ENCODE measurements at places on chromosomes 4 and X.

GRCh38 chr4:168318266-168318895 is at the start of gene DDX60:
Gene DDX60, minus strand, starts transcription at chr4:168318752. Its CDS starts 7,493 bp downstream, at chr4:168311259.
- DNase-seq = peak; percentile 77

DNA sequence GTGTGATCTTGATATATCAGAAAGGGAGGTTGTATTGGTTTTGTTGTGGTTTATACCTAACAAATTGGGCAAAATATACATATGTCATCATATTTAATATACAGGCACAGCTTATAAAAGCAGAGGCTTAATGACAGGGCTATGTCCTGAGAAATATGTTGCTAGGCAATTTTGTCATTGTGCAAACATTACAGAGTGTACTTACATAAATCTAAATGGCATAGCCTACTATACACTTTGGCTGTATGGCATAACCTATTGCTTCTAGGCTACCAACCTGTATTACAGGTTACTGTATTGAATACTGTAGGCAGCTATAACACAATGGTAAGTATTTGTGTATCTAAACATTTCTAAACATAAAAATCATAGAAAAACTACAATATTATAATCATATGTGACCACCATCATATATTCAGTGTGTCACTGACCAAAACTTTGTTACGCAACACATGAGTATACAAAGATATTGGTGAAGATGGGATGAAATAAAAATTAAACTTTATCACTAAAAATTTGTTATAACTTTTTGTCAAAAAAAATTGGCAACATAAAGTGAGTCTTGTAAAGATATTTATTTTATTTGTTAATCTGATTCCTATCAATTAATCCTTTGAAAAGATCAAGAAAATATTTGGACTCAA is 414.0 kb upstream of the HS3ST1 start:
- no peak for DNase-seq

DNA sequence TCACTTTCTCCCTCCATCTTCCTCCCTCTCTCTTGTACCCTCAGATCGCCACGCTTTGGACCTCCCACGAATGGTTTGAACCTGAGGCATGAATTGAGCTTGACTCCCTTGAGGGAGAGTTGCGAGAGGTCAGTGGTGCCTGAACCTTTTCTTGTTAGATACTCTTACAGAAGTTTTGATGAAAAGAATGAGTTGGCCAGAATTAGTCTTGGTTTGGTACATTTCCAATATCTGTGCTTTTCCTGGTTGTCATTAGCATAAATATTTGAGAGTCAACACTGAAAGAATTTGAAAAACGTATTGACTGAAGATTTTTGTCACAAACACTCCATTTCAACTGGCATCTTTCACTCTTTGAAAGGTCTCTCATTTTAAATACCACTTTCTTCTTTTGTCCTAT is 510.6 kb upstream of the DIPK2B start:
- peak; percentile 47 for DNase-seq

GRCh38 chrX:12325171-12325570 is 186.9 kb downstream of the FRMPD4 start:
- no peak for DNase-seq

- DNase-seq = no peak
Observed at GRCh38 chr4:168837922-168838321, 172.1 kb downstream of the CBR4 start.

DNA sequence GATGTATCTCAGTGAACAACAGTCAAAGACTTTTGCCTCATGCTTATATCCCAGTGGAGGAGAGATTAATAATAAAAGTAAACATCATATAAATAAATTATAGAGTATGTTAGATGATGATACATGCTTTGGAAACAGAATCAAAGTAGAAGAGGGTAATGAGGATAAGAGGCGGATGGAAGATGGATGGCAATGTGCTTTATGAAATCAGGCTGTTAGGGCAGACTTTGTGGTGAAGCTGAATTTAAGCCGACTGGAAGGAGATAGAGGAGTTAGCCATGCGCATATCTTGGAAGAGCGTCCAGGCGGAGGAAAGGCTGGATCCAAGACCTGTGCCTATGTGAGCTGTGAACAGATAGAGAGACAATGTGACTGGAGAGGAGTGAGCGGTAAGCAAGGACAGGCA is 74.9 kb upstream of the GUCY1A1 start:
- no peak for DNase-seq

GRCh38 chr4:68718447-68719074 is 48.1 kb upstream of the UGT2B15 start:
- no peak for DNase-seq

- no peak for DNase-seq
Observed at GRCh38 chr4:178693816-178694215, 1251.6 kb upstream of the AGA start.

GRCh38 chr4:28402751-28403150 is 1542.1 kb downstream of the STIM2 start:
- peak; percentile 21 for DNase-seq

- DNase-seq = no peak
Observed at GRCh38 chr4:168651374-168651773, 154.5 kb downstream of the PALLD start.

- DNase-seq = no peak
Observed at GRCh38 chr4:106172861-106173260, 143.1 kb downstream of the TBCK start.

- no peak for DNase-seq
Observed at GRCh38 chr4:68383115-68383514, 33.2 kb upstream of the YTHDC1 start.

DNA sequence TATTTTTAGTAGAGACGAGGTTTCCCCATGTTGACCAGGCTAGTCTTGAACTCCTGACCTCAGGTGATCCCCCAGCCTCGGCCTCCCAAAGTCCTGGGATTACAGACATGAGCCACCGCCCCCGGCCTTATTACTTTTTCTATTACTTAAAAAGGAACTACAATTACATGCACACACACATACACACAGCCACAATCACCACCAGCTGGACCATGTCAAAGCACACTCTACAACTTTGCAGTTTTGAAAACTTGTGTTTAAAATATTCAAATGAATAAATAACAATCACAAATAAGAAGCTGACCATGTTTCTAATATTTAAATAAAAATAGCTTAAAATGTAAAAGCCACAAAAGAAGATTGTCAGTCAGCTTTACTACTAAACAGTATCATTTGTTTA is 23.4 kb downstream of the SLC10A7 start:
- no peak for DNase-seq

- DNase-seq = no peak
Observed at GRCh38 chr4:17807446-17807845, 3.1 kb downstream of the DCAF16 start.

- DNase-seq = no peak
Observed at GRCh38 chr4:125994024-125994423, 679.3 kb downstream of the FAT4 start.

DNA sequence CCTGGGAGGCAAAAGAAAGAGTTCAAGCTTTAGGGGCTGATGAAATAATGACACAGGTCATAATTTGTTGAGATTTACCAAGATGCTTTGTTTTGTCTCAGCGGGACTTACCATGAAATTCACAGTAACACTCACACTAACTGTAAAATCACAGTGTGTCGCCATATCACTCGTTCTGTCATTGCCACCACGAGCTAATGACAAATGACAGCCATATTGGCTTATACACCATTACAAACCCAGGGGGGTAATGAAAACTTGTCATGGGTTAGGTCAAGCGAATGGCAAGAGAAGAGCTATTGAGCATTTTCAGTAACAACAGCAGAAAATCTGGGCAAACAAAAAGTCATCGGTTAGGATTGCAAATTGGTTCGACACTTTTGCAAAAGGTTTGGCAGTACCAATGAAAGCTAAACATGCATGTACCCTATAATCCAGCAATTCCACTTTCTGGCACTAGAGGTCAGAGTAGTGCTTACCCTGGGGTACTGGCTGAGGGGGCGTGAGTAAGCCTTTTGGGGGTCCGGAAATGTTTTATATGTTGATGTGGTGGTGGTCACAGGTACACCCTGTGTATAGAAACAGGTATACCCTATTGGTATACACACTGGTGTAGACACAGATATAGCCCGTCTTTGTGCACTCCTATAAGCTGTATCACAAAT is 83.9 kb upstream of the RAI2 start:
- DNase-seq = no peak

- no peak for DNase-seq
Observed at GRCh38 chrX:108064613-108065012, 19.7 kb downstream of the VSIG1 start.

DNA sequence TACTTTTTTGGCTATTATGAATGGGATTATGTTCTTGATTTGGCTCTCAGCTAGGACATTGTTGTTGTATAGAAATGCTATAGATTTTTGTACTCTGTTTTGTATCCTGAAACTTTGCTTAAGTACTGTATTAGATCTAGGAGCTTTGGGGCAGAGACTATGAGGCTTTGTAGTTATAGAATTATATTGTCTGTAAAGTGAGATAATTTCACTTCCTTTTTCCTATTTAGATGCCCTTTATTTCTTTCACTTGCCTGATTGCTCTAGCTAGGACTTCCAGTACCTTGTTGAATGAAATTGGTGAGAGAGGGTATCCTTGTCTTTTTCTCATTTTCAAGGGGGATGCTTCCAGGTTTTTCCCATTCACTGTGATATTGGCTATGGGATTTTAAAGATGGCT is 28.1 kb downstream of the ADAM29 start:
- DNase-seq = no peak

DNA sequence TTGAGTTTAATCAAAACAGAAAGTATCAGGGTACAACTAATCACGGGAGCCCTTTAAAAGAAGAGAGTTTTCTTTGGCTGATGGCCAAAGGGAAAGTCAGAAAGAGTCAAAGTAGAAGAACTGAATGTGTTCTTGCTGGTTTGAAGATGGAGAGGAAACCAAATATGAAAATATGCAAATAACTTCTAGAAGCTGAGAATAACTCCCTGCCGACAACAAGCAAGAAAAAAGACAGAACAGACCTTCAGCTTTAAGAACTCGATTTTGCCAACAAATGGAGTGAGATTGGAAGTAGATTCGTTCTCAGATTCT is 903.8 kb downstream of the STIM2 start:
- no peak for DNase-seq

- no peak for DNase-seq
Observed at GRCh38 chrX:154434394-154435168, 2.4 kb upstream of the GDI1 start.

GRCh38 chrX:57137501-57137900 is 304 bp upstream of the SPIN2A start:
- DNase-seq = no peak

DNA sequence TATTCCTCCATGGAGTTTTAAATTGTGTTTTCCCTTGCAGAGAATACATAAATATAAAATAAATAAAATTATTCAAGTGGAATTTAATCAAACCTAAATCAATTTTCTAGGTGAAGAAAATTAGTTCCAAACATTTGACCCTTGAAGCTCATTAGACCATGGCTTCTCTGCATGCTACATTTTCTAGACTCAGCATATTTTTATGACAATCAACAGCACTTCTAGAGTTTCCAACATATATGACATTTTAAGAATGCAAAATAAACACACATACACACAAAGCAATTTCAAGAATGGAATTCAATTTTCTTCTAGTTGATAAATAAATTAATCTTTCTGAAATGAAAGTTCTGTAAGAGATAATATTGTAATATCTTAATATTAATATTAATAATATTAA is 1083.9 kb upstream of the INTU start:
- DNase-seq = no peak

DNA sequence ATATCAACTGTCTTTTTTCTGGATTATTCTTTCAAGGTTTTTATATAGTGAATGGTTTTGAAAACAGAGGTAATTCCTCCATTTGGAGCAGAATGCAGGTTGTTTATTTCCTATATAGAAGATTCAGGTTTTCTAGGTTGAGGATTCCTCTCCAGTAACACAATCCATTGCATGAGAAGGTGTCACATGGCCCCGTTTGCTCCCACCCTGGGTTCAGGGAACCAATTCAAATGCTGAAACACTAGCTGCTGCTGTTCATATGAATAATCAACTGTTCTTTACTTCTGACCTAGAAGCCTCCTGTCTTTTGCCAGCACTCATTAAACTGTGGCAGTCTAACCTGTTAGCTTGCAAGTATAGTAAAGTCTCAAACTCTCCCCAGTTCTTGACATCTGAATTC is 1316.9 kb upstream of the TENM3 start:
- no peak for DNase-seq

DNA sequence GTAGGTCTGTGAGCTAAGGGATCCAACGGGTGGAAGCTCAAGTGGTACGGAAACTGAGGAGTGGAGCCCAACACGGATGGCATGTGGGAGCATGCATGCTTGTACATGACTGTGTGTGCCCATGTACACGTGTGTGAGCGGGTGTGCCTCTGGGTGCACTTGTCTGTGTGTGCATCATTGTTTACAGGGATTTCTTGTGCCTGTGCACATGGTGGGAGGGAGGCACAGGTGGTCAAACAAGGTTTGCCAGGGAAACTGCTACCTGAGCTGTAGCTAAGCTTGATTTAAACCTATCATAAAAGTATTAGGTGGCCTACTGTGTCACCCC is 122.5 kb upstream of the MAMLD1 start:
- no peak for DNase-seq

- DNase-seq = no peak
Observed at GRCh38 chr4:166622425-166622977, 611.8 kb downstream of the SPOCK3 start.

DNA sequence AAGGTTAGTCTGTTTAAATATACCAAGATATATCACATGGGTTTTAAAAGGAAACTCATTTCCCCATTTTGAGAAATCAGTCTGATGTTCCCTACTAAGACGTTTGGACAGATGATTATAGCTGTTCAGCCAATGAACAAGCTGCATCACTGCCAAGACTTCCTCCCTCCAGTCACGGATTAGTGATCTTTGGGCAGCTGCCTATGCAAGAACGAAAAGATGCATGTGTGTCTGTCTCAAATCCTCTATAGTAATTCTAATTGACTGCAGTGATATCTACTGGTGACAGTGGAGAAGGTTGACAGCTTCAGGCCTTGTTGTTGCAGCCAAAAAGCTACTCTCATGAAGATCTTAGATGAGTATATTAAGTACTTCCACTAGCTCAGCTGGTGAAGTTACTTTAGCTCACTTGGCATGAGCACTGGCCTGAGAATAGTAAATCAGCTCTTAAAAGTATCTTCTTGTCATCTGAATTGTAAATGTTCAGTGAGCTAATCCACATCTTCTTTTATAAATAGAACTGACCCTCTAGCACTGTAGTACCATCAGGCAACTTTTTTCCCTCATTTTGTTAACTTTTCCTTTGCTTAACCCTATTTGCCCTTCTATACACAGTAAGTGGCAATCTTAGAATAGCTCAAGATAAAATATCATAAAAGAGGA is 134.5 kb upstream of the PCDH10 start:
- no peak for DNase-seq

DNA sequence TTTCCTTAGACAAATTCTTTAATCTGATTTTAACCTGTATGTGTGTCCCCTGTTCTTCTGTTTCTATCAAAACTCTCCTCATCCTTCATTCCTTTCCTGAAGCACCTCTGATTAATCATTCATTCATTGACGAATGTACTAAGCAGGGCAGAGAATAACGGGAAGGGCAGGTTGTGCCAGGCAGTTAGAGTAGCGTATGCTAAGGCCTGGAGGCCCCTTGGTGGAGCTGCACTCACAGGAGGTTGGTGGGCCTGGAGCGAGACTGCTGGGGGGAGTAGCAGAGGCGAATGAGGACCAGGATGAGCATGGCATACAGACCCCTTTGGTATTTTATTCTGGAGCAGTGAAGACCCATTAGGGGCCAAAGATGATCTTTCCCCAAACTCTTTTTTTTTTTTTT is 22.5 kb downstream of the PTTG2 start:
- no peak for DNase-seq
